ENCODE measurements at places on chromosomes 6 and 20.

- peak; percentile 87 for DNase-seq
These were observed 52.7 kb downstream of the LYRM4 start for GRCh38 chr6:5208057-5208456.

DNA sequence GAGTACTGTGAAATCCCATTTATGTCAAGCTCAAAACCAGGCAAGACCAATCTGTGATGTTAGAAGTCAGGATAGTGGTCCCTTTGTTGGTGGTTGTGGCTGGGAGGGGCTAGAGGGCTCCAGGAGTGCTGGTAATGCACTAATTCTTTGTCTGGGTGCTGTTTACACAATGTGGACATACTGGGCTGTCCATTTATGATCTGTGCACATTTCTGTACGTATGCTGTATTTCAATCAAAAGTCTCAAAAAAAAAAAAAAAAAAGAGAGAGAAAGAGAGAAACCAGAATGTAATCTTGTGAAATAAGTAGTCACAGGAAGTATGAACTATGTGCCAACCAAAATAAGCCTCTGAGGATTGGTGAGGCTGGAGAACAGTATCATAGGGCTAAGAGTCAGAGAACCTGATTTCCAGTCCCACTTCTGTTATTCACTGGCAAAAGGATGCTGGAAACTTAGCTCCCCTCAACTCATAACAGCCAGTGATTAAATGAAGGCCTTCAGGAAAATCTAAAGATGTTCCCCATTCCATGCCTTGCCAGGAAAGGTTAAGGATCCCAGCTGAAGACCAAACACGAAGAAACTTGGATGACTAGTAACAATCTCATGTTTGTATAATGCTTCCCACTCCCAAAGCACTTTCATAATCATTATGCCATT lies 19.6 kb upstream of the TRAM2 start:
- peak; percentile 82 for DNase-seq

DNA sequence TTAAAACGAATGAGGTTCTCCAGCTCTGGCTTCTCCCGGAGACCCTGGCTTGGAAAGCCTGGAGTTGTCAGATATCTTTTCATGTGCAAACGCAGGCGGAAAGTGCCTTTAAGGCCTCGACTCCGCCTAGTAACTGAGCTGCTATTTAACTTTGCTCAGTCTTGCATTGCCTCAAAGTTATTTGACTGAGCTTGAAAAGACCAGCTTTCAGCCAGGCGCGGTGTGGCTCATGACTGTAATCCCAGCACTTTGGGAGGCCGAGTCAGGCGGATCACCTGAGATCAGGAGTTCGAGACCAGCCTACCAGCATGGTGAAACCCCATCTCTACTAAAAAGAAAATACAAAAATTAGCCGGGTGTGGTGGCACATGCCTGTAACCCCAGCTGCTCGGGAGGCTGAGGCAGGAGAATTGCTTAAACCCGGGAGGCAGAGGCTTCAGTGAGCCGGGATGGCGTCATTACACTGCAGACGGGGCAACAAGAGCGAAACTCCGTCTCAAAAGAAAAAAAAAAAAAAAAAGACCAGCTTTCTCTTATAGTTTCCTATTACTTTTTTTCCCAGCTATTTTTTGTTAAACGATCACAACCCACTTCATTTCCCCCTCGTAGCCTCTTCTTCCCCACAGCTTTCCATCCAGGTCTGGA lies 1.9 kb downstream of the GCNT2 start:
- no peak for DNase-seq

GRCh38 chr6:5670811-5671561 lies 335.7 kb downstream of the NRN1 start:
- peak; percentile 61 for DNase-seq

DNA sequence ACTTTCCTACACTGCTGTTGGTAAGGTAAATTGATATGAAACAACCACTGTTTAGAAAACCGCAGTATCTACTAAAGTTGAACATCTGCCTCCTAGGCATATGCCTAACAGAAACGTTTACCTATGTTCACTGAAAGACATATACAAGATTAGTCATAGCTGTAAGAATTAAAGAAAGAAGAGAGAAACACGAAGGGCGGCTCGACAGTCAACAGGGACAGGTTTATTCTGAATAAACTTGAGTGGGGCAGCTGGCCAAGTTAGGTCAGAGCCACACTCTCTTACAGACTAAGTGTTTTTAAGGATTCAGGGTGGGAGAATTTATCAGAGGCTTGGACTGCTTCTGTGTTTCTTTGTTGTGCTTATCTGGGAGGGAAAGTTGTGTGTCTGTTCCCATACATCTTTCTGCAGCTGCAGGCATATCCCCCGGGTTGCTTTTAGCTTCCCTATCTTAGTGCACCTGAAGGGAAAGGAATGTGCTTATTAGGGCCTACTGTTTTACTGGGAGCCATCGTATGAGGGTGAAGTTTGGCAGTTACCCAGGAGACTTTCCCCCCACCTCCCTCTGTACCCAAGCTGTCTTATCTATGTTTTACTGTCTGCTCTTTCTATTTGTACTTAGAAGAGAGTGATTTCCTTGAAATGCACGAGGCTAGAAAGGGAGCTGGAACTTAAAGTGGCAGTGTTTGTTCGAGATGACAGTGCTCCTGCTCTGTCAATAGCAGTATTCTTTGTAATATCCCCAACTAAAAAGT lies 20.4 kb downstream of the PROCR start:
- DNase-seq: no peak
